Activated CD4-positive, CD25-positive, alpha-beta regulatory T cell (primary cell): ENCODE measurements at places on chromosomes 3 and 15.

DNA sequence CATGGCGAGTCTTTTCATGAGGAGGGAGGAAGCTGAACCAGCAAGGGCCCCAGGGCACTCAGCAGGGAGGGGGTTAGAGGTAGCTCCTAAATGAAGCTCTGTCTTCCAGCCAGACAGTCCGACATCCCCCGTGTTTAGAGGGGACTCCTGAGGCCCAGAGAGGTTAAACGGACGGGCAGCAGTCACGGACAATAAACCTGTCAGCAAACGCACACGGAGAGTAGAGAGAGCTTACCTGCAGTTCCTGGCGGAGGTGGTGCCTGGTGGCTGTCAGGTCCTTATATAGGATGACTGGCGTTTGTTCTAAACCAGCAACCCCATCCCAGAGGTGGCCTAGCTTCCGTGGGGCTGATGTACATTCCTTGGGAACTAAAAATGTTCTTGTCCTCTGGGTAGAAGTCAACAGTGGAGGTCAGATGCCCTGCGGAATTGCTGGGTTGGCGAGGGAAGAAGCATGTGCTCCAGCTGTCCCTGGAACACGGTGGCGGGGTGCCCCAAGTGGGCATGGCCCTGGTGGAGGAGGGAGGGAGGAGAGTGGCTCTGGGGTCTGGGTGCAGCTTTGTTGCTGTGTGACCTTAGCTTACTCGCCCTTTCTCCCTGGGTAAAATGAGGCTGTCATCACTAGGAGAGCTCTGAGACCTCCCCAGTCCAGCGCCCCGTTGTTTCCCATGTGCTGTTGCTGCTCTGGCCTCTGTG, 2.1 kb downstream of the GHRL start:
- no peak for DNase-seq

GRCh38 chr15:67479781-67480505, 41.0 kb upstream of the C15orf61 start:
- DNase-seq = no peak

DNA sequence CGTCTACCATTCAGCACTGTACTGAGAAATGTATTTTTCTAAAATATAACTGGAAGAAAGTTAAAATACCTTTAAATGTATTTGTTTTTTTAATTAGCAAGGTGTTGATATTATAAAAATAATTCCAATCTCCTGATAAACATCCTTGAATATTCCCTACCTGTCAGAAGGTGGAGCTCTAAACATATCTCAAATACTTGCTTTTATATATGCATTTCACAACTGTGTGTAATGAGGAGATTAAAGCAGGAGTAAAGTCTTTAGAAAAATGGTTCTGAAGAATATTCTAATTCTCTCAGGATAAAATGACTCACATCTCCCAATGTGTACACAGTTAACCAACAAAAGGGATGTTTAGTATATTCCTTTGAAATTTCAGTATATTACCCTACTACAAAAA, 422.7 kb downstream of the PLCL2 start:
- DNase-seq = no peak

DNA sequence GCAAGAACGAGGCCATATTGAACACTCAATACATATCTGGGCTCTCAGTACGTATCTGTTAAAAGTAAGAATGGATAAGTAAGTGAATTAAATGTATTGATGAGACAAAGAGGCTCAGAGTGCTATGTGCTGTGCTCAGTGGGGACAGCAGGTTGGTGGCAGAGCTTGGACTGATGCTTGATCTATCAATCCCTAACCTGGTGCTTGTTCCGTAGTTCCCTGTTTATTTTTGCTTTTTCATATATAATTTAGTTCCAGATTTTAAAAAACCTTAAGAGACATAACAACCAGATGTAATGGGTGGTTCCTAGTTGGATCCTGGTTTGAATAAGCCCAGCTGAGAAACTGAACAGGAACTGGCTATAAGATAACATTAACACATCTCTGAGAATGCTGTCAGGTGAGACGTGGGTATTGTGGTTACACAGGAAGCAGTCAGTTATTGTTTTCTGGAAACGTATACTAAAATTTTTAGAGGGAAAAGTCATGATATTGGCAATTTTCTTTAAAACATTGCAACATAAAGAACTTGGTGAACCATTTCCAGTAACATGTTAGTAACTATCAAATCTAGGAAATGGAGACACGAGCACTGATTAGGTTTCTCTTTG, 120.5 kb downstream of the FOXB1 start:
- DNase-seq = no peak

GRCh38 chr3:64039332-64039731, 16.0 kb upstream of the PSMD6 start:
- DNase-seq = no peak
